ENCODE measurements at places on chromosomes 12 and 14. TPM values are rescaled to one million over a fixed set of nuclear protein-coding genes. Genes with fewer than 3 reads are reported as not detected.

Gene DENND5B
- 61.6 TPM for total RNA-seq

Gene OR6C2
- not detected for total RNA-seq

Gene ASB2
- total RNA-seq, result 4.1 TPM

Gene TEX22
- total RNA-seq, result 1.6 TPM

Gene UBR7
- 44.7 TPM for total RNA-seq

Gene OR4E2
- total RNA-seq, result not detected

Gene NKX2-1
- not detected for total RNA-seq

Gene COCH
- total RNA-seq, result 37.7 TPM

Gene MAPK1IP1L
- total RNA-seq, result 38.4 TPM

Gene TMPRSS12
- not detected for total RNA-seq

Gene ATP2A2
- 192 TPM for total RNA-seq

Gene RPL10L
- not detected for total RNA-seq

Gene KRT79
- 0.66 TPM for total RNA-seq

Gene NTS
- total RNA-seq, result 1.8 TPM

Gene GPX2
- 1.5 TPM for total RNA-seq
